Stimulated activated CD4-positive, alpha-beta T cell treated with anti-CD3 and anti-CD28 coated beads, Interleukin-1b, Interleukin-23, amount 100 ng/mL, for 1 hour (primary cell): ENCODE measurements at places on chromosomes 4 and X.

- no peak for DNase-seq
Observed at GRCh38 chrX:139929876-139930275, 3.0 kb downstream of the ATP11C start.

- no peak for DNase-seq
Observed at GRCh38 chr4:36884151-36884550, 360.4 kb upstream of the NWD2 start.

DNA sequence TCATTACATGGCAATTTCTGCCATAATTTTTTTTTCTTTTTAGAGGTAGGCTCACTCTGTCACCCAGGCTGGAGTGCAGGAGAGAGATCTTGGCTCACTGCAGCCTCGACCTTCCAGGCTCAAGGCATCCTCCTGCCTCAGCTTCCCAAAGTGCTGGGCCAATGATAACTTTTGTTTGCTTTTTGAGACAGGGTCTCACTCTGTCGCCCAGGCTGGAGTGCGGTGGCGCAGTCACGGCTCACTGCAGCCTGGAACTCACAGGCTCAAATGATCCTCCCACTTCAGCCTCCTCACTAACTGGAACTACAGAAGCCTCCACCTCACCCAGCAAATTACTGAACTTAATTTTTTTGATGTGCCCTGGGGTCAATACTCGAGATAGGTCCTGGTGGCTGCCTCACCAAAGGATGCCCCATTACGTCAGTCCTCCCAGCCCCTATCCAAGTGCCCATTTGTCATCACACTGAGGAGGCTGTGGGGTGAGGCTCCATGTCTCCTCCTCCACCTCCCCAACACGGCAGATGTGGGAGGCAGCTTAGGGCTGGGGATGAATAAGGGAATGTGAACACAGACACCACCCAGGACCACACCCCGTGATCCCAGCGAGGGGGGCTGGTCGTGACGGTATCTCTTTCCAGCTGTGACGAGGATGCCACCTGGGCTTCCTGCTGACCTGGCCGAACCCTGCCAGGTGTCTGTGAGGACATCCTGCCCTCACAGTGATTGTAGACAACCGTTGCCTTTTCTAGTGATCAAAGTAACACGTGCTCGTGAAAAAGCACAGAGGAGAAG is 12.4 kb upstream of the NKX1-1 start:
- no peak for DNase-seq

DNA sequence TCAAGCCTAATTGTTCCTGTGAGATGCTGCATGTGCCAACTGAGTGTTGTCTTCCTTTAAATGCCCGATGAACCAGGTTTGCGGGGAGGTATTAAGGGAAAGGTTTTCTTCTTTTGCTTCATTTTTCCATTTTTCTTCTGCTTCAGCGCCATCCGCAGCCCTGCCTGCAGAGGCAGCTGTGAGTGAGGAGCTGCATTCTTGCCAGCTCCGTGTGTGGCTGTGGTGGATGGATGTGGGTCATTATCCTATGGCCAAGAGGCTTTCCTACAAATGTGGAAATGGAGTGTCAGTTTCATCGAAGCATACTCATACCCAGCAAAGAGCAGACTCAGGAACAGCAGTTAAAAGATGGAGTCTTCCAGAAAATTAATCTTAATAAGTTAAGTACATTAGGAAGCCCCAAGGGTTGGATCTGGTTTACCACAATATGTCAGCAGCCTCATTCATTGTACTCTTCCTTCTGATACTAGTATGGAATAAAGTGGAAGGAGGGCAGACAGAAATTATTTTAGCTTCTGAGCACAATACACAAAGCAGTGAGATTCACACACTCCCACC is 37.6 kb downstream of the TNIP3 start:
- DNase-seq = no peak

DNA sequence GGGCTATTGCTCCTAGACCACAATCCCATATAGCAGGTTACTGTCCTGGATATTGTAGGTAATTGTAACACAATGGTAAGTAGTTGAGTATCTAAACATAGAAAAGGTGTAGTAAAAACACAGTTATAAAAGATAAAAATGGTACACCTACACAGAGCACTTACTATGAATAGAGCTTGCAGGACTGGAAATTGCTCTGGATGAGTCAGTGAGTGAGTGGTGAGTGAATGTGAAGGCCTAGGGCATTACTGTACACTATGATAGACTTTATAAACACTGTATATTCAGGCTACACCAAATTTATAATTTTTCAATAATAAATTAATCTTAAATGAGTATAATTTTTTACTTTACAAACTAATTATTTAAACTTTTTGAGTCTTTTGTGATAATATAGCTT is 425.7 kb downstream of the PABPC4L start:
- DNase-seq = no peak

DNA sequence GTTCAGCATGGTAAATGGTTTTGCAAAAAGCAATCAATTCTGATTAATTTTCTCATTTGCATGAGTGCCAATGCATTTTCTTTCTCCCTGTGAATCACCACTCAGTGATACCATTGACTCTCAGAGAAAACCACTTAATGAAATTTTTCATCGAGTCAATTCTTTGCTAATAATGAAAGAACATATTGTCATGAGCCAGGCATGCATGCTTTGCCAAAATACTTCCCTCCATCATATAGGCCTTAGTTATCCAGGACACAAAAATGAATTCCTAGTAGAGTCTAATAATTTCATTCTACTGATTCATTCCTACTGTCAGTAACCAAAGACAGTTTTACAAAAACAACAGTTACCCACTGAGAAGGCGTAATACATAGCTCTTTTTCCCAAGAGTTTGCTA is 680.0 kb downstream of the TRIML1 start:
- no peak for DNase-seq

- DNase-seq = no peak
Observed at GRCh38 chr4:52750819-52751486, at the start of gene ERVMER34-1. ERVMER34-1 (minus strand) TSS chr4:52751425; CDS start chr4:52745520, 5,905 bp downstream.

DNA sequence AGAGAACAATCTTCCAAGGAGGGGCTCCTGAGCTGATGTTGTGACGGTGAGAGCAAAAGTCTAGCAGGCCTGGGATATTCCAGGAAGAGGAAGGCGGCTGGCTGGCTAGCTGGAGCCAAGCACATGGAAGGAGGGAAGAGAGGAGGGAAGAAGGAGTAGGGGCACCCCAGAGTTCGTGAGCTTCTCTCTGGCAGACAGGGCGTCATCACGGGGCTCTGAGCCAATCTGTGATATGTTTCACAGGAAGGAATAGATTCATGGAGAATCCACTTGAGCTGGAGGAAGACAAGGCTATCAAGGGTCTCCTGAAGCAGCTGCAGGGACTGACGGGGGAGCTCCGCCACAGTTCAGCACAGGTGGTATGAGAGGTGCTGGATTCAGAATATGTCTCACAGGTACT is 73.6 kb downstream of the DHRSX start:
- no peak for DNase-seq

- DNase-seq = no peak
Observed at GRCh38 chr4:156983366-156983765, 11.8 kb upstream of the PDGFC start.

DNA sequence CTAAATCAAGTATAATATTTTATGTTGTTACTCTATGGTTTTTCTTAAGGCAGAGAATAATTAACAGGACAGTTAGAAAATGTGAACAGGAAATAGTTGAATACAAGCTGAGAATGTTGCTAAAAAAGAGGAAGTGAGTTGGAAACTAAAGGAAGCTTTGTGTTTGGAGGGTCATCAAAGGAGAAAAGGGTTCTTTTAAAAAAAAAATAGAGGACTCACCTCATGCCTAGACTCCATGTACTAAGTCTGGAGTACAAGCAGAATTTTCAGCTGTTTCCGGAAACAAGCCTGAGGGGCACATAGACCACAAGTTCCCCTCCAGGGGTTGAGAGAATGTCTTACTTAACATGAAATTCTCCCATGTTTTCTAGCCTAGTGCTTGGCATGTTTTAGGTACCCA is 20.1 kb upstream of the MAP7D3 start:
- no peak for DNase-seq

- DNase-seq = no peak
Observed at GRCh38 chrX:39931529-39932282, 166.1 kb downstream of the BCOR start.

DNA sequence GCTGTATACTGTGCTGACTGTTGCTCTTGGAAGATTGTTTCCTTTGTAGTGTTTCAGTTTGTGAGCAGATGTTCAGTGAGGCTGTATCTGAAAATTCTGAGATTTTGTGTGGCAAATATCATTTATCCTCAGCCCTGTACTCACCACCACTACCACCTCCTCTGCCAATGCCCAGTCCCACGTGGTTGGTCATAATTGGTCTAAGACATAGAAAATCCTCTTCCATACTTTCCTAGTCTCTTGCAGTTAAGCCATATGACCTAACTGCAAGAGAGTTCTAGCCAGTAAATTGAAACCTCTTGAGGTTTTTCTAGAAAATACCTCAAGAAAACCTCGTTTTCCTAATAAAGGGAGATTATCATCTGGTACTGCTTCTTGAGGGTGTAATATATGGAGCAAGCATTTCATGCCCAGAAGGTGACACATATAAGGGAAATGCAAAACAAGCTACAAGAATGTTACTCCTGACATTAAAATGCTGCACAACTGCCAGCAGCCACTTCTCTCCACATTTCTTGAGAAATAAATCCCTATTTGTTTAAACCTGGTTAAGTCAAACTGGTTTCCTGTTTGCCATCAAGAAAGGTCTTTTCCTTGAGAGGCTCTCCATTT is 32.8 kb downstream of the ABCE1 start:
- DNase-seq = no peak

GRCh38 chrX:49959602-49960001 is 37.2 kb downstream of the CLCN5 start:
- no peak for DNase-seq

DNA sequence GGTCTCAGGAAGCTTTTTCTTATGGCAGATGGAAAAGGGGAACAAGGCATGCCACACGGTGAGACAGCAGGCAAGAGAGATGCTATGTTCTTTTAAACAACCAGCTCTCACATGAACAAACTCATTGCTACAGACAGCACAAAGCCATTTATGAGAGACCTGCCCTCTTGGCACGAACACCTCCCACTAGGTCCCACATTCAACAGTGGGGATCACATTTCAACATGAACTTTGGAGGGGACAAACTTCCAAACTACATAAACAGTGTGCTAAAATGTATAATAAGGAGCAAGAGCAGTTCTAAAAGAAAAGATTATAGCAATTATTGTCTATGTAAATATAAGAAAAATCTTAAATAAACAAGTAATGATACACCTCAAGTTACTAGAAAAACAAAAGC is 391.8 kb upstream of the CPXCR1 start:
- no peak for DNase-seq

DNA sequence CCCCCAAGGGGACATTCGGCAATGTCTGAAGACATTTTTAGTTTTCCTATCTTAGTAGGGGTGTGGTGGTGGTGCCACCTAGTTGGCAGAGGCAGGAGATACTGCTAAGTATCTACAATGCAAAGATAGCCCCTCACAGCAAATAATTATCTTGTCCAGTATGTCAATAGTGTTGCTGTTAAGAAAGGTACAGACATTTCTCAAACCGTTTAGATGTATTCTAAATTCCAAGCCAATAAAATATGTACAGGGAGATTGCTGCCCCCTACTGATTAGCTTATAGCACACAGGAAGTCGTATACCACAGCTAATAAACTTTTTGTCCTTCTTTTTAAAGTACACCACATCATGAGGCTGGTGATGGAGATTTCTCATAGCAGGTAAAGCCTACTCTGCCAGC is 260.5 kb downstream of the TMA16 start:
- no peak for DNase-seq

DNA sequence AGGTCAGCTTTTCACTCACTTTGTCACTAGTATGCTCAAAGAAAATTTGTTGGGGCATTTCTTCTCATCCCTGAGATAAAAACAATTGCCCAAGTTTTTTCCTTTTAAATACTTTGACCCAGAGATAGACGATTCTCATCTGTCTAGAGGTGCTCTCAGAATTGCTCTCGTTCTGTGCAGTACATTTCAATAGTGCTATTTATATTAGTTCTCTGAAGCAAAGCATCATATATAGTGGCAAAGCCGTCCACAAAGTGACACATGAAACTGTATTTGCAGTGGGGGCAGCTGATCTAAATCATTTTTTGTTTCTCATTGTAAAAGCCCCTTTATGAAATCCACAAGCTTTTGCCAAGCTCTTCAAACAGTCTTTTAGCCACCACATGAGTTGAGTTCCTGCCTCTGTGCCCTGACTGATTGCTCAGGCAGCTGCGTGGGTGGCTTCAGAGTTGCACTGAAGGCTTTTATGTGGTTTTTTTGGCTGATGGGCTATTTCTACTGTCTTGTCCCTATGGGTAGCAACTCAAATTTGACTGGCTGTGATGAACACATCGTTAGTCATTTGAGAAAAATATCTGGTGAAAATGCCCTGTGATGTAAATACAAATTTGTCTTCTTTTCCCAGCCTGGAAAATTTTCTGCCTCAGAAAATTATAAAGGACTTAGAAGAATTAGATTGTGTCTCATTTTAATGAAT is 119.1 kb upstream of the OTUD4 start:
- no peak for DNase-seq

GRCh38 chr4:7464259-7464655 is 29.5 kb upstream of the PSAPL1 start:
- DNase-seq = no peak

GRCh38 chr4:52751487-52751911 is 274 bp upstream of the ERVMER34-1 start:
- DNase-seq = no peak

GRCh38 chr4:81211956-81212355 is 3.1 kb downstream of the PRKG2 start:
- no peak for DNase-seq

DNA sequence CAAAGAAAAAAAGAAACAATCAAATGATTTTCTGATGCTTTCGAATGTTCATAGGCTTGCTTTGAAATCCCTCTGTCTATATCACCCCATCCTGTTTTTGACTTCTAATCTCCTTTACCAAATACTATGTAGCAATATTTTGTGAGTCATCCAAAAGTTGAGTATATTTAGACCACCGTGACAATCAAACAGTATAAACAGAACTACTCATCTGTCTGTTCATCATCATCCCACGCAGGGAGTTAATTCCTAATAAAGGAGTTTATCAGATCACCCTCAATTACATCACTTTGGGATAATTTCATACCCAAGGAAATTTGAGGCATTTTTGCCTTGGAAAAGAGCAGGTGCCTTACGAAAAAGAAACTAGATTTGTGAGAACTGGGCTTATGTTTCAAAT is 212.9 kb downstream of the CBR4 start:
- DNase-seq = no peak

DNA sequence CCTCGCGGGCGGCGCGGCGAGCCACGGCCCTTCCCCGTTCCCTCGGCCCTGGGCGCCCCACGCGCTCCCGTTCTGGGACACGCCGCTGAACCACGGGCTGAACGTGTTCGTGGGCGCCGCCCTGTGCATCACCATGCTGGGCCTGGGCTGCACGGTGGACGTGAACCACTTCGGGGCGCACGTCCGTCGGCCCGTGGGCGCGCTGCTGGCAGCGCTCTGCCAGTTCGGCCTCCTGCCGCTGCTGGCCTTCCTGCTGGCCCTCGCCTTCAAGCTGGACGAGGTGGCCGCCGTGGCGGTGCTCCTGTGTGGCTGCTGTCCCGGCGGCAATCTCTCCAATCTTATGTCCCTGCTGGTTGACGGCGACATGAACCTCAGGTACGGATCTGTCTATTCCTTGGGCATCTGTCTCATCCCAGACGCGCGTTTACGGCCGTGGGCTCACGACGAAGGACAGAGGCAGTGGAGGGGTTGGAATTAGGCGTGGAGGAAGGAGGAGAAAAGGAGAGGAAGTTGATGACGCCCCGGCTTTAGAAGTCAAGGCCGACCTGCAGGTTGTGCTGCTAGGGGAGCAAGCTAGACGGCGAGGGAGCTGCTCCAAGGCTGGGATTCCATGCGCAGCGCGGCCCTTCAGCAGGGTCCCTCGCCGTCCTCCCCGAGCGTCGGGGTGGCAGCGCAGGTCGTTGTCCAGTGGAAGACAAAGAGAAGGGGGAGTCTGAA is 792 bp downstream of the SLC10A4 start:
- no peak for DNase-seq

- DNase-seq = no peak
Observed at GRCh38 chr4:55765070-55765469, 54.5 kb upstream of the EXOC1L start.
